ENCODE measurements at places on chromosomes 3 and 15.
A peak's percentile ranks its signal among the peaks of the same experiment; 100 is the strongest.

DNA sequence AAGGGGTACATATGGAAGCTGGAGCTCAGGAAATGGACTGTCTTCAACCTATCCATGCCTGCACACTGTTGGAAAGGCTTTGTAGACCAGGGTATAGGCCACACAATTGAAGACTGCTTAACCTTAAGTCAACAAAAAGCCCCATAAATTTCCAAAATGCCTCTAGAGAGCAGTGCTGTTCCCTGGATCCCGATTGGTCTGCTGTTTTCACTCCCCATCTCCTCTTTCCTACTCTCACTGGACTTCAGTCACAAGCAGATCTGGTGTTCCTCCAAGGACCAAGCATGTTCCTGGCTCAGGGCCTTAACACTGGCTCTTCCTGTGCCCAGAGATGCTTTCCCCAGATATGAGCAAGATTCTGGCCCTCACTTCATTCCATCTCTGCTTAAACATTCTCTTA lies 22.8 kb upstream of the LRRC34 start:
- no peak for DNase-seq

DNA sequence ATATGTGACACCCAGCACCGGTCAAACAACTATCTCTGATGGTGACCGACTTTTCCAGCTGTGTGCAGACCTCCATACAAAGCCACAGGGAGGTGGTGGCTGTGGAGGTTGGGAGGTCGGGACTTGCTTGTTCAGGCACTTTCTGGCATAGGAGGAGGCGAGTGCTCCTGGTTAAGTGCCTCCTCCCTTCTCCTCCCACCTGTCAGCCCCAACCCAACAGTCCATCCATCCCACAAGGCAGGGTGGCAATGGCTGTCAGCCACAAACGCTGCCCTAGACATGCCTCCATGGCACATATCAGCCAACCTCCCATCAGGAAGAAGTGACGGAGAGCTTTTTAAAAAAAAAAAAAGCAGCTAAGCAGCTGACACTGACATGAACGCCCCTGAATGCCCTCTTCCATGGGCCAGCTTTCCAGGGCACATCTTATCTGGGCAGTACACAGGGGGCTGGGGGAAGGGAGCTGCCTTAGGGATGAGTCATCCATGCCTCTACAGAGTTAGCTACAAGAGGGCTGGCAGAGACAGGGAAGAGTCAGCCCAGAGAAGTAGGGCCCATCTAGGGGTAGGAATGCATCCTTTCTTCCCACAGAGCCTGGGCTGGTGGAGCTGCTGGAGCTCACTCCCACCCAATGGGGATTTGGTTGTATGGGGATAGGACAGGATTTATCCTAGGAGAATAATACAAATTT lies 41.2 kb downstream of the CCDC12 start:
- peak; percentile 98 for DNase-seq

- DNase-seq, result no peak
Measured at GRCh38 chr3:40055956-40056355, 246.5 kb downstream of the MYRIP start.

GRCh38 chr15:38247336-38247735 lies 5.3 kb upstream of the SPRED1 start:
- DNase-seq, result no peak

GRCh38 chr3:16837602-16838001 lies 47.2 kb upstream of the PLCL2 start:
- DNase-seq, result no peak

DNA sequence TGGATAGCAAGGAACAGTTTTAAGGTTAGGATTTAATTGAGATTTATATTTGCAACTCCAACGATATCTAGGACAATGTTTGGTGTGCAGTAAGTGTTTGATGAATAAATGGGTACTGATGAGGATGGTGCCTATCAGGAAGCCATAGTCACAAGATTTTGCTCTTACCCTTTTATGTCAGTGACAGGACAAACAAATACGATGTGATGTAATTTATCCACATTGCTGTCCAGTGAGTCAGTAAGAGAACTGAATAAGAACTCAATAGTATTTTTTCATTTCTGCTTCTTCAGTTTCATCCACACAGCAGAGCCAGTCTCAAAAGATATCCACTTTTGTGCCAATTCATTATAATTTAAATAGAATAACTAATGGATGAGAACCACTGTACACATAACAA lies 18.5 kb downstream of the C3orf85 start:
- no peak for DNase-seq

DNA sequence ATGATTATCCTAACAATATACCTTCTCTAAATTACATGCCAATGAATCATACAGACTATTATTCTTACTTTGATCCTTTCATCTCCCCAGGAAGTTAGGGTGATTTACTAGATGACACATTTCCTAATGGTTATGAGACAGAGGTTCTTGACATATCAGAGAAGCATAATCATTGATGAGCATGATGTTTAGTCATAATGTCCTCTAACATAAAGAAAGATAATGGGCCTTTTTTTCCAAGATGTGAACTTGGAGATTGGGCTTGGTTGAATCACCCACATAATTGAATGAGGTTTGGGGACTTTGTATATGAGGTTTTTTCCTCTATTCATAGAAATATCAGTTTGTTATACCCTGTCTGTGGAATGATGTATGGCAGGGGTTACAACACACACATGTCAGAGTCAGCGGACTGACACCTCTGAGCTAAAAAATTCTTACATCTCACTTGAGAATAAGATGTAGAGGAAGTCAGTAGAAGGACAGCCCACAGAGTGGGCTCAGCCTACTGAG lies 69.7 kb upstream of the DCBLD2 start:
- DNase-seq, result no peak

DNA sequence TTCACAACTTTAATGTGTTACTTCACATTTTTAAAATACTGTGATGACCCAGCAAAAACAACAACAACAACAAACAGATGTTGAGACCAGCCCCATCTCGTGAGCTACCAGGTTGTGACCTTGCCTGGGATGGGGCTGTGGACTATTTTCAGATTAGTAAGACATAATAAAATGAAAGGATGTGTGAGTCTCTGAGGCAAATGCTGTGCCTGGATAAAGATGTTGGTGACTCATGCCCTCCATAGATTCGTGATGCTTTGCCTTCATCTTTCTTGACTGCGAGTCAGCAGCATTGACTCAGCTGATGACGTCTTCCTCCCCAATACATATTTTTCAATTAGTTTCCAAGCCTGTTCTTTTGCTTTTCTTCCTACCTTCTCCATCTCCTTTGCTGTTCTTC lies 453.0 kb upstream of the CFAP20DC start:
- DNase-seq, result peak; percentile 63

DNA sequence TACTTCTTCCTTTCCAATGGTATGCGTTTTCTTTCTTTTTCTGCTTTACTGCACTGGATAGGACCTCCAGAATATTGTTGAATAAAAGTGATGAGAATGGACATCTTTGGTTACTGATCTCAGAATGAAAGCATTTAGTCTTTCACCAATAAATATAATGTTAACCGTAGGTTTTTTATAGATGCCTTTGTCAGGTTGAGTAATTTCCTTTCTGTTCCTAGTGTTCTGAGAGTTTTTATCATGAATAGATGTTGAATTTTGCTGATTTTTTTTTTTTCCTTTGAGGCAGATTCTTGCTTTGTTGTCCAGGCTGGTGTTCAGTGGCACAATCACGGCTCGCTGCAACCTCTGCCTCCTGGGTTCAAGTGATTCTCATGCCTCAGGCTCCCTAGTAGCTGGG lies 158.4 kb downstream of the KLHL25 start:
- no peak for DNase-seq

GRCh38 chr15:66387163-66388042 lies 691 bp downstream of the MAP2K1 start:
- DNase-seq, result peak; percentile 60

- DNase-seq, result no peak
Measured at GRCh38 chr15:54577476-54578250, 599.4 kb downstream of the UNC13C start.

GRCh38 chr3:195771646-195772300 lies 40.0 kb downstream of the MUC4 start:
- DNase-seq, result no peak

DNA sequence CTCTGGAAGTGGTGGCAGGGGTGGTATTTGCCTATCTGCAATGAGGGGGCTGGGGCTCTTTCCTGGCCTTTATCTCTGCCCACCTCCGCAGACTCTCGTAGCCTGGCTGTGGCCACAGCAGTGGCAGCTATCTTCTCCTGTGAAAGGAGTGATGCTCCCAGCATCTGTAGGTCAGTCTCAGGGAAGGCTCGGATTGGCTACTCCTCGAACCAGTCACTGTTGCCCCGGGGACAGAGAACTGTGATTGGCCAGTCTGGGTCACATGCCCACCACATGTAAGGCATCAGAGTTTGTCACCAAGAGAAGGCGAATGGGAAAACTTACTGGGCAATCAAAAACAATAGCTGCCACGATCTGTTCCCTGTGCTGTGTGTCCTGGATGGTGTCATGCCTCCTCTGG lies 30.1 kb upstream of the FGD5 start:
- DNase-seq, result no peak

GRCh38 chr3:184679056-184679816 lies 32.6 kb downstream of the MAGEF1 start:
- no peak for DNase-seq

DNA sequence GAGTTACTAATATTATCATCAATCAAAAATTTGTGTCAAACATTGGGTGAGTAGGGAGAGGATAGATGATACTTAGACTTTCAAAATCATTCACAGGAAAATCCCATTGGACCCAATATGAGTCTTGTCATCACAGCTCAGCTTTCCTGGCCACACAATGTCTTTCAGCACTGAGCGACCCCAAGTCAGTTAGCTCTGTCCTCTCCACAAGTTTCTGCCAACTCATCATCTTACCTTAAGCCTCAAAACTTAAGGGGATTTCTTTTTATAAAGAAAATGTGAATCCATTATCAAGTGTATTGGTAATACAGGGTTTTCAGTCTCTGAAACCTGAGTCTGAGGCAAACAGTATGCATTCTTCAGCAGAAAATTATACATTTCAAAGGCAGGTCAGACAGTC lies 55.8 kb downstream of the SUMF1 start:
- DNase-seq, result no peak

DNA sequence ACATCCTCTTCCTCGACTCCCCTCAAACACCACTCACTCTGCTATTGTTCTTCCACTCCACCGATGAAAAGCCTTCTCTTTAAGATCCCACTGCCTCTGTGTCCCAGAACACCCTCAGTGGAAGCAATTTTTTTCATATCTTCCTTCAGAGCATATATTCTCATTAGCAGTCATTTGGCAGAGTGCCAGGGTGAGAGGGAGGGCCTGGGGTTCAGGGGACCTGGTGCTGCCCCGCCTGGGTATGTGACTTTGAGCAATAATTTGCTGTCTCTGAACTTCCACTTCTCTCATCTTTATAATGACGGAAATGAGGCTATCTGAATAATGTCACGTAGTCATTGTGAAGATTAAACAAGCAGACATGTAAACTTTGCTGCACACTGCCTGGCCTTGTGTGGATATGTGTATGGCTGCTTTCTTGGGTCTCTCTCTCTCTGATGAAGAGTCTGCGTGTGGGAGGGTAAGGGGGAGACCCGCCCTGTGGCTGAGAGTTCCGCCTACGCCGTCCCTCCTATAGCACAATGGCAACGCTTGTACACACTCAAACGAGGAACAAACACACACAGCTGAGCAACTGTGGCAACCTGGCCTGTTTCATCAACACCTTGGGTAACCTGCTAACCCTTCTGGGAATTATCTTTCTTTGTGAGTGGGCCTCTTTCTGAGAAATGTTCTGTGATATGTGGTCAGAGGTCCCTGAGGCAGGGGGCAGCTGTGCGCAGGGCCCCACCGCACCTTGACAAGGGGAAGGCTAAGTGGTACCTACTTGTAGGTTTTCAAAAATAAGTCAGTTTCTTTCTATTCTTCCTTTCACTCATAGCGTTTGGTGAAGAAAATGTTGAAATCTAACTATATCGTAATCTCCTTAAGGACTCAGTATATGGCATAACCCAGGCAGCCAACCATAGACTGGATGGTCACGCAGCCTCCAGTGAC lies 369.8 kb downstream of the SV2B start:
- no peak for DNase-seq

DNA sequence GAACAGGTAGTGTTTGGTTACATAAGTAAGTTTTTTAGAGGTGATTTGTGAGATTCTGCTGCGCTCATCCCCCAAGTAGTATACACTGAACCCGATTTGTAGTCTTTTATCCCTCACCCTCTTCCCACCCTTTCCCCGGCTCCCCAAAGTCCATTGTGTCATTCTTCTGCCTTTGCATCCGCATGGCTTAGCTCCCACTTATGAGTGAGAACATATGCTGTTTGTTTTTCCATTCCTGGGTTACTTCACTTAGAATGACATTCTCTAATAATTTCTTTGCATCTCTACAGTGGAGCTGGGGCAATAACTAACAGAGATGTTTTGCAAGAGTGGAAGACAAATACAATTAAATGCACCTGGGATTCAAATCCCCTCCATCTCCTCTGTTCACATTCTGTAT lies 93.2 kb downstream of the TP63 start:
- no peak for DNase-seq

GRCh38 chr15:58058729-58059128 lies 6.8 kb downstream of the ALDH1A2 start:
- no peak for DNase-seq

- no peak for DNase-seq
Measured at GRCh38 chr15:40064231-40064894, 25.4 kb upstream of the SRP14 start.

DNA sequence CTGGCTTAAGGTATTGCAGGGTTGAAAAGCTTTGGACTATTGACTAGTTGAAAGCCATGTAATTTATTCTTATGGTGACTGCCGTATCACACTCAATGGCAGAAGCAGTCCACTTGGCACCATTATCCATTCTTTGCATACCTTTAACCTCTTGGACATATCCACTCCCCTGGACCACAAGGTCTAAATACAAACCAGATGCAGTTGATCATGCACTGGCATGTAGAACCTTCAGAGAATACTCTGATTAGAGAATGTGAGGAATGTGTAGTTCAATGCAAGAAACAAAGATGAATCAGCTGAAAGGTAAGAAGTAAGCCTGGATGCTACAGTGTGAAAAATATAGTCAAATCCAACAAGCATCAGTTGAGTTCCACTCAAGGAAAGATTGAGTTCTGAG lies 93.1 kb downstream of the FRMD5 start:
- peak; percentile 11 for DNase-seq

DNA sequence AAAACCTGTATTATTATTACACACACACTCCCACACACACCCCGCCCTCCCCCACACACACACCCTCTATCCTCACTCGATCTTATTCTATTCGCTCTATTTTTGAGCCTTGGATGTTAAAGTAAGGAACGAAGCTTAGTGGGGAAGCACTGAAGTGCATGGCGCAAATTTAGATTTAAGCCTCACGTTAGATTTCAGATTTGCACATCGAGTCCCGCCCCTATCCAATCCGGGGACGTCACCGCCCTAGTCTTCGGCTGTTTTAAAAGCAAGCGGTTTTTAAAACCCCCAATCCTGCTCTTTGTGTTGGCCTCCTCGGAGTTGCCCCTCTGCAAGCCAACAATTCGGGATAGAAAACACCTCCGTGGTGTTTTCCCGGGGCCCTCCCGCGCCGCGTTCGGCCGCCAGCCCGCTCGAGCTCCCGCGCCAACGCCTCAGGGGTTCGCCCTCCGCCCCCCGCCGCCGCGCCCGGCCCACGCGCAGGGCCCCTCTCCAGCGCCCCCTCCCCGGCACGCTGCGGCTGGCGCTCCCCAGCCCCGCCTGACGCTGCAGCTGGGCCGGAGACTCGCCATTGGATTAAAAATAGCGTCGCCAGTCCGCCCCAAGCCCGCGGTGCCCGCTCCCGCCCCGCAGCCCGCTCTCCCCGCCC lies at the start of gene USP13:
USP13 (plus strand) TSS at position 594 of the 649 bp plus-strand sequence. CDS start 186 bp downstream, outside the sequence.
- DNase-seq, result peak; percentile 71

GRCh38 chr3:10106919-10107318 lies 1.1 kb downstream of the FANCD2OS start:
- no peak for DNase-seq

Measured in hepatic stellate cell (primary cell).